ENCODE measurements at places on chromosomes 11 and 22. TPM values are rescaled to one million over a fixed set of nuclear protein-coding genes. Genes with fewer than 3 reads are reported as not detected.
A peak's percentile ranks its signal among the peaks of the same experiment; 100 is the strongest.

GRCh38 chr11:85732965-85733364 lies 47.0 kb upstream of the CCDC89 start:
- DNase-seq, result no peak

GRCh38 chr11:75597636-75598035 lies 35.6 kb downstream of the SERPINH1 start:
- DNase-seq, result no peak

DDX25 gene
- 1.1 TPM for total RNA-seq

DNA sequence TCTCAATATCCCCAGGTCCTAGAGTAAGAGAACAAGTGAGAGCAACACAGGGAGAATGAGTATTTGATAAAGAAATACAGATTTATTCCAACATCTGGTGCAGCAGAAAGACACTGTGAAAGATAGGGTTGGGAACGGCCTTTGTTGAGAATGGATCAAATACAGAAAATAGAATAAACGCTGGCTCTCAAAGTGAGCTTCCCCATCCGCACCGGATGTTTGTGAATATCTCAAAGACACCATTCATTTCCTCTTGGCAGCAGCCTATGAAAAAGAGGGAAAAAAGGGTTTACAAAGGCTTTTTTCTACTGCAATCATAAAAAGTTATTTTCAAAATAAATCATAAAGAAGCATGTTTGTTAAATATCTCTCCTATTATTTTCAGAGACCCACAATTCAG lies 279.3 kb downstream of the CASP12 start:
- DNase-seq, result no peak

GRM5 gene
- under 0.01 TPM for total RNA-seq

GRCh38 chr11:124953753-124954589 lies at the start of gene CCDC15:
Gene CCDC15 (plus strand): TSS chr11:124954202. CDS start chr11:124954733, 531 bp downstream.
- peak; percentile 96 for DNase-seq

DNA sequence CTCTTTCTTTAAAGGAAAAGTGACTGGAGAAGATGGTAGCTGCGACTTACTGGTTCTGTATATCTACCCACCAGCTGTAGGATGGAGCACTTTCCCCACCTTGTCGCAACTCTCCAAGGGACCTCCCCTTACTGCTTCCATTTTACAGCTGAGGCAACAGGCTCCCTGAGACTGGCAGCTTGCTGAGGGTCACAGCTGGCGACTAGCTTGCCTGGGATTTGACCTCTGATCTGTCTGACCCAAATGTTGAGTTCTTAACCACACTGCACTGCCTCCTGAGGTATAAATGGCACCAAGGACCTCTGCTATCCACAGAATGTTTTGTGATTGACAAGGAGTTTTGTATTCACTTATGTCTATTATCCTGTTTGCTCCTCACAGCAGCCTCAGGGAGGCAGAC lies 115.0 kb upstream of the NNMT start:
- no peak for DNase-seq

DNA sequence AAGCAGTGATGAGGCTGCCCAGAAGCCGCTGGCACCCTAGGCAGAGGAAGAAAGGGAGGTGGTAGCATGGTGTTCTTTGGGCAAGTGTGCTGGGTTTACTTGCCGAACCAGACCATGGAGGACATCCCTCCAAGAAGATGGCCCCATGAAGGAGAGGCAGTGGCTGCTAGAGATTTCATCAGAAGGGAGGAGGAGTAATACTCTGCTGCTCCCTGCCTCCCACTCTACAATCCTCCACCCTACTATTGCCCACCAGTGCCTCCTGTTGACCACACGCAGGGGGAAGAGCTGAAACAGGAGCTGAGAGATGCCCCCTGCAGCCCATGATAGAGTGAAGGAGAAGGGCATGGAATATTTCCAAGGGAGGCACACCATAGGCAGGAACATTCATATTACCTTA lies 51.0 kb upstream of the PRSS23 start:
- no peak for DNase-seq

DNA sequence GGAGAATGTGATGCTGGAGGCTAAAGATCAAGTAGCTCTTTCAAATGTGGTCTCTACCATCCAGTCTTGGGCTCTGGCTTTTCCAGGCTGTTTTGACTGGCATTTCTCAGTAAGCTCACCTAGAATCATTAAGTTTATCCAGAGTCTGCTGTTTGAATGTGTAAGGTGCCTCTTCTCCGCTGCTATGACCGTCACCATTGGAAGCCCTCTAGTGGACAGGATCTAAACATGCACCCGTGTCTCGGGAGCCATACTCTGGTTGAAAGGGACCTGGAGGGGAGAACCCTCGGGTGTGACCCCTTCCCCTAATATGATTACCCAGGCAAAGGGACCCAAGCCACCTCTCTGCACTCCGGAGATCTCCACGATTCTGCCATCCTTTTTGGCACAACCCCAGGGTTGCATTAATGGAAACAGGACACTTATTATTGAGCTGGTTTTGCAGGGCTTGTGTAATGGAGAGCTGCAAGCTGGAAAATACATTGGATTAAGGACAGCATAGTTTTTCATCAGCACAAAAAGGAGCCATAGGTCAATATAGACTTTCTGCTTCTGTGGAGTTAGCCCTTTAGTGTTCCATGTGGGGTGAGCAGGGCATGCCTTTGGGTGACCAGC lies 191.0 kb upstream of the LARGE1 start:
- peak; percentile 18 for DNase-seq

SERPING1 gene
- total RNA-seq, result 171 TPM

SPTBN2 gene
- total RNA-seq, result 31.0 TPM

DNA sequence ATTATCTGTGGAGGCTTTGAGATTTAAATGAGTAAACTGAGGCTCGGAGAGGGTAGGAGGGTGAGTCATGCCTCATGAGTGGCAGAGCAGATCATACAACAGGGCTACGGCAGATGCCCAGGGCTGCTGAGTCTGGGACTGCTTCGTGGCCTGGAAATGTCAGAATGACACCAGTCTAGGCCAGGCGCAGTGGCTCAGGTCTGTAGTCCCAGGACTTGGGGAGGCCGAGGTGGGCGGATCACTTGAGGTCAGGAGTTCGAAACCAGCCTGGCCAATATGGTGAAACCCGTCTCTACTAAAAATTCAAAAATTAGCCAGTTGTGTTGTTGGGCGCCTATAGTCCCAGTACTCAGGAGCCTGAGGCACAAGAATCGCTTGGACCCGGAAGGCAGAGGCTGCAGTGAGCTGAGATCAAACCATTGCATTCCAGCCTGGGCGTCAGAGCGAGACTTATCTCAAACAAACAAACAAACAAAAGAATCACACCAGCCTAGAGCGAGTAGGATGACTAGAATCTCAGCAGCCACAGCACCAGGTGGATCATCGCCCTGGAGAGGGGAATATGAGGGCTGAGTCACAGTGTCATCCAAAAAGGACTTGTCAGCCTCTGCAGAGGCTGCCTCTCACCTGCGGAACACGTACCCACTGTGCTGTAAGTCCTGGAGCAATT lies 48.6 kb upstream of the ADA2 start:
- no peak for DNase-seq

BTG4 gene
- total RNA-seq, result not detected

DDTL gene
- 3.4 TPM for total RNA-seq

GRCh38 chr11:23903044-23903704 lies 593.7 kb upstream of the LUZP2 start:
- DNase-seq, result no peak

DNA sequence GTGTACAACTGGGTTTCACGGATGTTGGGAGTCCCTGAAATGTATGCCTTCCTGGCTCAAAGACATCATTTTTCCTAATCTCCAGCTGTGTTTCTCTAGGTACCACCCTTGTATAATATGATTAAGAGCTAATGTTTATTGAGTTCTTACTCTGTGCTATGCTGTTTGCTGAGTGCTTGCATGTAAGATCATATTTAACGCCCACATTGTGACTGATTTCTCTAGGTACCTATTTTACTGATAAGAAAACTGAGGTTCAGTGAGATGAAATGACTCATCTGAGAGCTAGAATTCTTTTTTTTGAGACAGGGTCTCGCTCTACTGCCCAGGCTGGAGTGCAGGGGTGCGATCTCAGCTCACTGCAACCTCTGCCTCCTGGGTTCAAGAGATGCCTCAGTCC lies 42.6 kb downstream of the FAM227A start:
- no peak for DNase-seq

DNA sequence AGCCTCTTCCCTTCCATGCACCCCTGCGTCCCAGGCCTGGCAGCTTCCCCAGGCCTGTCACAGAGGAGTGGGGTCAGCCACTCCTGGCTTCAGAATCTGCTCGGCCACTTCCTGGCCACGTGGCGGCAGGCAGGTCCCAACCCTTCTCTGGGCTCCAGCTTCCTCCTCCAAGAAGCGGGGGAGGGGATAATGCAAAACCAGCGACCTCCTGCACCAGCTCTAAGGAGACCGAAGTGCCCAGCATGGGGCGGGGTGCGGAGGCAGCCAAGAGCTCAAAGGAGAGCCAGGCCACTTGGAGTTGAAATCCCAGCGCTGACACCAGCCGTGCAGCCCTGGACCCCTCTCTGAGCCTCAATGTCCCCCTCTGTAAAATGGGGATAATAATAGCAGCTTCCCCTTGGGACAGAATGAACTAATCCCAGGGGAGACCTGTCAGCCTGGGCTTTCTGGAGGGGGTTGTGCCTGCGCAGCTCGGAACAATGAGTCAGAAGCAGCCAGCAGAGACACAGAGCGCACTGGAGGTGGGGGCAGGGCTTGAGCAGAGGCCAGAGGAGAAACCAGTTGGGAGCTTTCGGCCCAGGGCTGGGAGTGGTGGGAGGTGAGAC lies 22.8 kb upstream of the PICK1 start:
- peak; percentile 72 for DNase-seq

GSTT2 gene
- not detected for total RNA-seq

DNA sequence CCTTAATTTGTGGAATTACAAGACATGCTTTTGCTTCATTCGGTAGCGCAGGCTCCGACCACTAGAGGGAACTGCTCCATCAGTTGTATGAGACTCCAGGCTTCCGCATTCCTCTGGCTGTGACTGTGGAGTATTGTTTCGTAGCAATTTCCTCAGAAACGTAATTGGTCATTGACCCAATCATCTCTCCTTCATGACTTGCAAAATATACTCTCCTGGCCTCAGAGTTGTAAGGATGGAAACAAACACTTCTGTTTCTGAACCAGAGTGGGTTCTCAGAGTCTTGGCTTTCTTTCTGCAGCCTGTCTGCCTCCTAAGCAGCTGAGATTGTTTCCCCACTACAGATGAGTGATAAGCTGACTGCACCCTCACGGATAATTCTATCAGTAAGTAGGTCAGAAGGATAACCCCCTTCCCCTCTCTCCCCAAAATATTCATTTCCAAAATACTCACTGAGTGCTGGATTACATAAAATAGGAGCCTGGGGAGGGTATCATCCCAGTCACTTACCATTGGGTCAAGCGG lies 146.8 kb upstream of the ZC3H12C start:
- peak; percentile 86 for DNase-seq

LRRC56 gene
- total RNA-seq, result not detected

ZFPL1 gene
- total RNA-seq, result 20.0 TPM

GRCh38 chr11:7538466-7539454 lies 25.0 kb downstream of the PPFIBP2 start:
- DNase-seq, result no peak

DNA sequence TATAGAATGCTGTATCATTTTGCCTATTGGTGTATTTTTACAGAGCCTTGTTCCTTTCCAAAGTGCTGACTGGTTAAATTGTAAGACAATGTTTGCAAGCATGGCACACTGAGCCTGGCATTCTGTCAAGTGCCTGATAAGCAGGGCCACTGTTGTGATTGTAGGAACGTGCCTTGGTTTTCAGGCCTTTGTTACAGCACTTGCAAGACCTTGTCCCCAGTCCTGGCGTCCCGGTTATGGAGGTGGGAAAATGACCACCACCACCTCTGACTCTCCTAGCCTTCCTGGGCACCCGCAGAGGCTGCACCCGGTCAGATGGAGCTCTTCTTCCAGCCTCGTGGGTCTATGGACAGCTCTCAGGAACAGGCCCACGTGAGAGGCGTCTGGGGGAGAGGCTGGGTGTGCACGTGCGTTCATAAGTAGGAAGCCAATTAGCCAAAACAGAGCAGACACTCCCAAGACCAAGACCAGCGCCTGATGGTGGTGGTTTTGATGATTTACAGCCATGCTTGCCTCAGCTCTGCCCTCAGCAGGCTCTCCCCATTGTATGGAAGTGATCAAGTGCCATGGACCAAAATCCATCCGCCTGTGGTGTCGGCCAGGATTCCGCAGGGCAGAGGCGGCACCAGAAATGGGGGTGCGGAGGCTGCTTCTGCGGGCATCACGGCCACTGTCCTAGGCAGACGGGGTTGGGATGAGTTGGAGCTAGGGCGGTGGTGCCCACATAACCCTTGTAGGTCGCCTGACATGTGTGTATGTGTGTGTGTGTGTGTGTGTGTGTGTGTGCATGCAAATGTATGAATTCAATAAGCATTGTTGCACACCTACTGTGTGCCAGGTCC lies 89.8 kb downstream of the RTL6 start:
- no peak for DNase-seq

DNA sequence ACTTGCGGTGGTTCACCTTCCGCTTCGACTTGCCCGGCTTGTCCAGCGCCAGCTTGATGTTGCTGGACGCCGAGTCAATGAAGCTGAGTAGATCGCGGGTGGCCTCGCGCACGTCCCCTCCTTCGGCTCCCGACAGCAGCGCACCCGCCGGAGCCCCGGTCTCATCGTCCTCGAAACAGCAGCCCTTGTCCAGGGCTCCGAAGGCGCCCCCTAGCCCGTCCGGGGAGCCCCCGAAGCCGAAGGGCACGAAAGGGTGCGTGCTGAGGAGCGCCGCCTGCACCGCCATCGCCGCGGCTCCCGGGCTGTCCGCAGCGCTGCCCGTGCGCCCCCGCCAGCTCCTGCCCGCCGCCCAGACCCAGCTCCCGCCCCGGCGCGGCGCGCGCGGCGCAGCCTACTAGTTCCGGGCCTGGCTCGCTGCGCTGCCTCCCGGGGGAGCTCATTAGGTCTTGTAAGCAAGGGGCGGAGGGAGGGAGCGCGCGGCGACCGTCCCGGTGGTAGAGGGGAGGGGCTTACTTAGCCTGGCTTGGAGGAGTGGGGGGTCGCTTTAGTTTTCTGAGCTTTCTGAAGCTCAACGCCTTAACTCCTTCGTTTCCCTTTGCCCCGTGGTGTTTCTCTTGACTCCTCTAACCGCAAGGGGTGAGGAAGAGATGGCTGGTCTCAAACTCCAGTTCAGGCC lies at the start of gene FAM181B:
TSS of gene FAM181B (minus strand) at position 421 of the 676 bp plus-strand sequence. CDS start at position 286, 135 bp downstream.
- peak; percentile 34 for DNase-seq

RFPL3 gene
- total RNA-seq, result not detected

All from uterus (tissue), 4 donors.